CD4-positive, alpha-beta T cell treated with Interleukin-1 beta for 1 hour (primary cell): ENCODE measurements at places on chromosomes 16 and 17.

GRCh38 chr16:31301708-31302400, 42.1 kb downstream of the ITGAM start:
- DNase-seq = peak; percentile 12

DNA sequence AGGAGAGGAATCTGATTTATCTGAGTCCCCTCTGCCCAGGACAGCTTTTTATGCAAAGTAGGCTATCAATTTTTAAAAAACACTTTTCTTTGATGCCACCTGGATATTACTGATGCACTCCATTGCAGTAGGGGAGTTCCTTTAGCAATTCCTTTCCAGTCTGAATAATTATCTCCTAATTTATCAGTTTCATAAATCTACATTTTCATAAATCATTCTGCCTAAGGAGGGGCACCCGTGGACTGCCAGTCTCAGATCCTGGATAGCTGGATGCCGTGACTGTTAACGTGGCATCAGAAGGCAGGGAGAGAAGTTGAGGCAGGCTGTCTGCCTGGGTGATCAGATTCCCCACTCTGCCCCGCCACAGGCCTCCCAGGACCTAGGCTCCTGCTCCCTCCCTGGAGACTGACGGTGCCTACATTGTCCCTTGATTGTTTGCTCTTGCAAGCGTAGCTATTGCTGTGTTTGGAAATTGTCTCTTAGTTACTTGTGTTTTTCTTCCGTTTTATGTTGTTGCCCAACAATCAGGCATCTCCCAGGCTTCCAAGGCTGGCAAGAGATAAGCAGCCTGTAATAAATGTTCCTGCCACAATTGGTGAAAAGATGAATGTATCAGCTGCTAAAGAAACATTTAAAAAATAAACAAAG, 75.2 kb downstream of the KATNIP start:
- no peak for DNase-seq

DNA sequence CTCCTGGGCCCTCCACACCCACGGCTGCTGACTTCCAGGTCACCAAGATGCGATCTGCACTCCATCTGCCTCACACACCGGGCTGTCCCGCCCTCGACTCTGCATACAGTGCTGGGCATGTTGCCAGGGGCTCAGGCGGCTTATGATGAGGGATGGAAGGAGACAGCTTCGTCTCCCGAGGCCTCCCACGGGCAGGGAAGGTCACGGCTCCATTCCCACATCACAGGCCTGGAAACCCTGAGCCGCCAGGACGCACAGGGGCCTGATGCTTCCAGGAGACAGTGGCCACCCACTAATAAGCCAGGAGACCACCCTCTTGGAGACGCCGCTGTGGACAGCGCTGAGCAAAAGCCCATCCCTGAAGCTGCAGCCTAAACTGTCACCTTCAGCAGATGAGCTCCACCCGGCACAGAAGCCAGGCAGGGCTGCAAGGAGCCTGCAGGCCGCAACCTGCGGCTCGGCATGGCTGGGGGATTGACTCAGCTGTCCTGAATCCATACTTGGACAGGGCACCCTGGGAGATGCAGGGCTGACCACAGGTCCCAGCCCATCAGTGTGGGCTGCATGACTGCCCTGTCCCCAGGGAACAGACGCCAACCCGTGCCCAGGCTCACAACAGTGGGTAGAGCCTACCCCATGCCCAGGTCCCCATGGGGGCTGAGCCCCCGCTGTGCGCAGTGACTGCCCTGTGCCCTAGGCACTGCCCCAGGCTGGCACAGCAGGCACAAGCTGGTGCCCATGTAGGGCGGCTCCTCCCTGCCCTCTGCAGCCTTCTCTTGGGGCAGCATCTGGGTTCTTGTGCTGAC, 34.4 kb downstream of the SLC7A5 start:
- no peak for DNase-seq

DNA sequence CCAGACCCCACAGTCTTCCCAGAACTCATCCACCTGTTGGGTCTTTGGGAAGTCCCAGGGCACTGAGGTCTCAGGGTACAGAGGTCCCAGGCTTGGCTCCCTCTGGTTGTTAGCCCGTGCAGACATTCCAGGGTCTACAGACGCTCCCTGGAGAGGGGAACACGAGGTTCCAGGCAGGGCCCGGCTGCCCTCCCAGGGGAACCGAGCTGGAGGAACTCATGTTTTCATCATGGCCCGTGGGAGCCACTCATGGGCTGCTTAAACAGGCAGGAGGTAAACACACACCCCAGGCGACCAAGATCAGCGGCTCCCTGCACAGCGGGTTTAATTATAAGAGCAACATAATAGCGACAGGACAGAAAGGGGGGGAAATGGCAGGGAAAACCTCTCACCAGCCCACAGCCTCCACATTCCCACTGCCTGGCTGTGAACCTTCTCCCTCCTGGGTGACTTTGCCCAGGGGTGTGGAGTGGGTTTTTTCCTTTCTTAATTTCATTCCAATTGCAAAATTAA, 36.5 kb downstream of the TRARG1 start:
- DNase-seq = no peak

GRCh38 chr17:3512505-3513171, 36.8 kb downstream of the ASPA start:
- DNase-seq = no peak

- DNase-seq = no peak
These were observed 71.9 kb downstream of the N4BP1 start for GRCh38 chr16:48537909-48538745.

DNA sequence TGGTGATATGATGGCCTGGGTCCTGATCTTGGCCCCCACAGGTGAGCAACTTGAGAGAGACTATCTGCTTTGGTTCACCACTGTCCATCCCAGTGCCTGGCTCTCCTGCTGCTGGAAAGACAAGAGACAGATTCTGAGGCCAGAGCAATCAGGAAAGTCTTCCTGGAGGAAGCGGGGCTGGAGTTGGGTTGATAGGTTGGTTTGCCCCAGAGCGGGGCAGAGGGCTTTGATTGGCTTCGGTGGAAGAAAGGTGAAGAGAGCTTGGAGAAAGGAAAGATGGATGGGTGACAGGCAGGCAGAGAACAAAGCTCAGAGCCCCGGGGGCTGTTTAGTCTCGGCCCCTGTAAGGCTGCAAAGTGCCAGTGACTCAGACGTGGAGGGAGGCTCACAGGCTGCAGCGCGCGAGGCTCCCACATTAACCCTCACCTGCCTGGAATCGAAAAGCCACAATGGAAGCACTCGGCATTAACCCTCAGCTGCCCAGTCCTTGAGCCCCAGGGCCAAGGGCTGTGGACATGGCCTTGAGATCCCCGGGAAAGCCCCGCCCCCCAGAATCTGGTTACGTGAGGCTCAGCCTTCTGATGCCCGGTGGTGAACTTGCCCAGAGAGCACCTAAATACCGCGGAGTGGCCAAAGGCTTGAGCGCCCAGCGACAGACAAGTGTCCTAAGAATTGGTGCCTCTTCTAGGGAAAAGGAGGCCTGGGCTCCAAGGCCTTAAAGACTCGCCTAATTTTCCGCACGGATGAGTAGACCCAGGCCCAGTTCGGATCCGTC, 996 bp upstream of the CPNE2 start:
- no peak for DNase-seq

DNA sequence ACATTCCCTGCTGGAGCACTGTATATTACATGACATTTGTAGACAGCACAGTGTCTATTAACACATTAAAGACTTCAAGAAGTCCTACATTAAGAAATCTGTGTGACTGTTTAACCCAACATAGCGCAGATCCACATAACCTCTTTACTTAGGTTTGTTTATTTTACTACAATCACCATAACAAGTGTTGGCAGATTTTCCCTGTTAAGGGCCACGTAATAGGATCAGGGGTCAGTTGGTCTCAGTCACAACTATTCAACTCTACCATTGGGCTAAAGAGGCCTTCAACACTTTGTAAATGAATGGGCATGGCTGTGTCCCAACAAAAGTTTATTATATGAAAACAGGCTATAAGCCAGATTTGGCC, 51.3 kb upstream of the ADORA2B start:
- no peak for DNase-seq

DNA sequence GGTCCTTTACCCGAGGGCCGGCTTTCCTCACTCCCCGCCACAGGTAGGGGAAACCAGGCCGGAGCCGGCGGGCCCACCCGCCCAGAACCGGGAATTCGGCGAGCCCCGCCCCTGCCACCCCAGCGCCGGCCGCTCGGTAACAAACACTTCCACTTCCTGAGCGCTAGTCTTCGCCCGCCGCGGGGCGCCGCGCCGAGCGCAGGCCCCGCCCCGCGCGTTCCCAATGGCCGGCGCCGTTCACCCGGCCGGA, 224 bp upstream of the NHERF1 start:
- no peak for DNase-seq

- DNase-seq = no peak
These were observed 15.1 kb downstream of the NOD2 start for GRCh38 chr16:50708373-50709060.

DNA sequence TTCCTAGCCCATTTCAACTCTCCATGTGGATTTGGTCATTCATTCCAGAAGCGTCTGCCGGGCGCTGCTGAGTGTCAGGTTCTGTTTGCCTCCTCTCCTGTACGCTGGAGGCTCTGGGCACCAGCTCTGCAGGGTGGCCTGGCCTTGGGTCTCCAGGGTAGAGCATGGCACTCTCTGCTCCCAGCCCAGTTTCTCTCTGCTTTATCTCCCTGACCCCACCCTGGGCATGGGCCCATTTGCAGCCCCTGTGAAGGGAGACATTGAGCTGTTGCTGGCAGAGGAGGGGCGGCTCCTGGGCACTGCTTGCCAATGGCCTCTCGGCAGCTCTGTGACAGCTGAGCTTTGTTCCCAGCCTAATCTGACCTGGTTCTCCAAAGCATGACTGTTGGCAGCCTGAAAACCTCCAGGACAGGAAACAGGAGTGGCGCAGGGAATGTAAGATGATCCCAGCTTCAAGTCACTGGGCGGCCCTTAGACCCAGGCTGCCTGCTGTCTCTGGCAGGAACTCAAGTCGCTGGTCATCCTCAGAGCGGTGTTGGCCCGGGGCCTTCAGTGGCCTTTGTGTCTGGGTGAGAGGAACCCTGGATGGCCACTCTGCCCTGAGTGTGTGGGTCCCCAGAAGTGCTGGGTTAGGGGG, 146.8 kb downstream of the SEC14L1 start:
- no peak for DNase-seq

DNA sequence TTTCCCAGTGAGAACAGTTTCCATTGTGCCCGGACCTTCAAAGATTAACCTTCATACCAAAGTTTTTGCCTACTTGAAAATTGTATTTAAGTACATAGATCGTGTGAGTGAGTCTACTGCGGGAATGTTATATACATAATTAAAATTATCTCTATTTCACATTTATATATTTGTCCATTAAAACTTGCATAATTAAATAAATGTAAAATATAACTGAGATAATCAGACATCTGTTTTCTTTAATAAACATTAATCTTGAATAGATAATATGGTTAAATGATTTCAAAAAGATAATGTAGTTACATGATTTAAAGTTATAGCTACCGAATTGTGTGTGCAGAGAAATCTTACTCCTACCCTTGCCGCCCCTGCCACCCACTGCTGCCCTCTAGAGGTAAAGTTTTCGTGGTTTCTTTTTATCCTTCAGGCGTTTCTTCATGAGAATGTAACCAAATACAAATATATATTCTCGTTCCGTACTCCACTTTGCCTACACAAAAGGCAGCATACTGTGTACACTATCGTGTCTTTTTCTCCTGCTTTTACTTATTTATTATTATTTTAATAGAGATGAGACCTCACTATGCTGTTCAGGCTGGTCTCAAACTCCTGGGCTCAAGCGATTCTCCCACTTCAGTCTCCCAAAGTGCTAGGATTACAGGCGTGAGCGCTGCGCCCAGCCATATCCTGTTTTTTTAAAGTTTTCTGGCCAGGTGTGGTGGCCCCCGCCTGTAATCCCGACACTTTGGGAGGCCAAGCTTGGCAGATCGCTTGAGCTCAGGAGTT, 35.6 kb downstream of the RPA1 start:
- peak; percentile 54 for DNase-seq

- DNase-seq = peak; percentile 39
These were observed 61.0 kb downstream of the TNRC6C start for GRCh38 chr17:78019367-78019975.

- no peak for DNase-seq
These were observed 10.2 kb downstream of the COX6A2 start for GRCh38 chr16:31417916-31418315.

DNA sequence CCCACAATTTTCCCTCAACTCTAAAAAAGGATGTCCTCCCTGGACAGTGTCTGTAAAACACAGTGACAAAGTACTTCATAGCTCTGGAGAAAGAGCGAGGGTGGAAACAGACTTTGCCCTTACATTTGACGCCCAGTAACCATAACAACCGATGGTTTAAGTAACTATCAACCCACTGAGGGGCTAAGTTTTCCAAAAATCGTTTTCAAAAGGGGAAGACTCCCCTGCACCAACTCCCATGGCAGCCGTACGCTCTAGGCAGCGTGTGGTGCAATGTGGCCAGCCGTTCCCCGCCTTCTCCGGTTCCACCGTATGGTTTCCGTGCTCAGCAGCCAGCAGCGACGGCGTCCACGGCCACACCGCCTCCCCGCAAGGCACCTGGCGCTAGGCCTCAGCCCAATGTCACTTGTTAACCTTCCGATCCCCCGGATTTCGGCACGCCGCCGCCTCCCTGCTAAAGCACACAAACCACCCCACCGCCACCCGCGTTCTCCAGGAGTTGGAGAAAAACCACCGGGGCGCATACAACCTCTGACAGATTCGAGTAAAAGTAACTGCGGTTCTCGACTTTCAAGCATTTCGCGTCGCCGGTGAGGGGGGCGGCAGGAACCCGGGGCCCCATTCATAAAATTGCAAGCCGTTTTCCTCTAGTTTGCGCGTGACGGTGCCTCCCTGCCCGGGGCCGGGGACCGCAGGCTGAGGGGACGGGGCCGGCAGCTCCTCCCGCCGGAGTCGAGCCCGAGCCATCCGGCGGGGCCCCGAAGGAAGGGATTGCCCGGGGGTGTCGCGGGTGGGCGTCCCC, 661 bp downstream of the TEX2 start:
- peak; percentile 46 for DNase-seq

GRCh38 chr17:35189291-35189690, 4.9 kb downstream of the SLC35G3 start:
- DNase-seq = no peak

DNA sequence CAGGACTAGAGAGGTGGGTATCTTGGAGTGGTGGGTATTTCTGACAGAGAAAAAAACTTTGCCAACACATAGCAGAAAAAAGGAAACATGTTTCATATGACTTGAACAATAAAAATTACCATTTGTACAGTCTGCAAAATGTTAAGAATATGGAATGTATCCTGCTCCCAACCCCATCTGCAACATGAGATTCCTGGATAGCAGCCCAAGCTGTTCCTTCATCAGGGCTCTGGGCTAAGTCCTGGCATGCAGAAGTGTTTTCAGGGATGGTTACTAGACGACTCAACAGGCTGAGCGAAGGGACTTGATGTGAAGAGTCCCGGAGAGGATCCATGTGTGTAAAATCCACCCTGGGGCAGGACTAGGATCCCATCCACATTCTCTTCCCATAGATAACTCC, 121.0 kb upstream of the IRX3 start:
- DNase-seq = no peak

DNA sequence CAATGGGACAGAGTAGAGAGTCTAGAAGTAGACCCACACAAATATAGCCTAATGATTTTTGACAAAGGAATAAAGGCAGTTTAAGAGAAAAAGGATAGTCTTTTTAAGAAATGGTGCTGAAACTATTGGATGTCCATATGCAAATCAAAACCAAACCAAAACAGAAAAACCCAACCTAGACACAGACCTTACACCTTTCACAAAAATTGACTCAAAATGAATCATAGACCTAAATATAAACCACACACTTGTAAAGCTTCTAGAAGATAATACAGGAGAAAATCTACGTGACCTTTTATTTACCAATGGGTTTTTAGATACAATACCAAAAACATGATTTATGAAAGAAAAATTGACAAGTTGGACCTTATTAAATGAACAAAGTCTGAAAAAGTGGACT, 66.4 kb upstream of the MPHOSPH6 start:
- DNase-seq = no peak
